CD4-positive, alpha-beta memory T cell (primary cell): ENCODE measurements at places on chromosomes 13 and 19. TPM values are rescaled to one million over a fixed set of nuclear protein-coding genes. Genes with fewer than 3 reads are reported as not detected.

DNA sequence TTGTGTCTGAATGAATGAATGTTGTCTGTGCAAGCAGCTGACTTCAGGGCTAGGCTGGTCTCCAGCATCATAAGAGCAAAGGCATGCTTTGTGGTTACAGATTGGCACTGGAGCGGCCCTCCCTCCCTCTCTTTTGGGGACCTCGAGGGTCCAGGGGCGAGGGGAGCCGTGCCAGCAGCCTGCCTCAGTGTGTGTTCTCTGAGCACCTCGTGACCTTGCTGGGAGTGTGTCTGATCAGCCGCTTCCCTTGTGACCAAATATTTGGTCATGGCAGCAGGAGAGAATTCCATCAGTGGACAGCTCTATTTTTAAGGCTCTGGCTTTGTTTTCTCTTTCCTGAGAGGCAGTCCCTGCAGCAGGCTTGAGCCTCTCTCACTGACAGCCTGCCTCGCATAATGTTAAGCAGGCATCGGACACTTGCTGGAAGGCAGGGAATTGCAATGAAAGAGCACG lies 329.7 kb downstream of the UQCRFS1 start:
- no peak overlapping the region for H3K27ac ChIP-seq
- no peaks in the 10 kb centered on the region for H3K4me1 ChIP-seq
- H3K27me3 ChIP-seq, result no peaks in the 10 kb centered on the region

DNA sequence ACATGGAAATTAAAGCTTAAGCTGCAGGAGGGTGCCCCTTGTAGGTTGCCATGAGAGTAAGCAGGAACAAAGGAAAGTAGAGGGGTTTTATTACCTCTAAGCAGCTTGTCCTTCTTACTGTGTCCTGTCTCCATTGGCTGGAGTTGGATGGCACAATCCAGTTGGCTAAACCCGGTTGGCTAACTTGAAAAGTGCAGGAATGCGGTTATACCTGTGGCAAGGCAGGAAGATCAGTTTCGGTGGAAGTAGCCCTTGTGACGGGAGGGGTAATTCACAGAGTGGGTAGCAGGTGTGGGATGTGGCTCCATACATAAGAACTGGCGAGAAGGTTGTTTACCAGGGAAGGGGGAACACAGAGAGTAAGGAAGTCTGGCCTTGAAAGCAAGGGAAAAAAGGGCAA lies 3.2 kb downstream of the ZNF726 start:
- DNase-seq, result no peak
- no peaks in the 10 kb centered on the region for H3K36me3 ChIP-seq

DNA sequence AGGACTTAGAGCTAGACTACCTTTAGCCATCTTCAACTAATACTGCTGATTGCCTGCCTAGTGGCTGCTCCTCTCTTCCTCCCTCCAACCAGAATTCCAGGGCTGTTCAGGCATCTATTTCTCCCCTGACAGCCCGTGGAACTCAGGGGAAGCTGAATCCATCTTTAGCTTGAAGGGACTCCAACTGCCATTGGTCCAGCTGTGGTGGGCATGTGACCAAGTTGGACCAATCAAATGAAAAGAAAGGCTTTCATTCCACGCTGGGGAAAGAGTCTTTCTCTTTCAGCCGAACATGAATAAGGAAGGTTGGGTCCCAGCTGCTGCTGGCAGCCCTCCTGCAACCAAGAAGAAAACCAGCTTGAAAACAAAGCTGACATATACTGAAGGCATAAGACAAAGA lies 168.5 kb upstream of the OBI1 start:
- H3K36me3 ChIP-seq, result no peaks in the 10 kb centered on the region
- DNase-seq, result no peak
- no peaks in the 10 kb centered on the region for H3K4me1 ChIP-seq
- no peak overlapping the region for H3K27ac ChIP-seq
- no peaks in the 10 kb centered on the region for H3K27me3 ChIP-seq

- peaks cover 40% of the 10 kb centered on the region for H3K4me1 ChIP-seq
- H3K36me3 ChIP-seq, result peaks cover 55% of the 10 kb centered on the region
- peak overlapping the region; percentile 29 for H3K4me3 ChIP-seq
These were observed 38.3 kb downstream of the TMED1 start for GRCh38 chr19:10797541-10798256.

GRCh38 chr19:49906879-49907564 lies 10.3 kb upstream of the IL4I1 start:
- no peak overlapping the region for H3K27ac ChIP-seq
- peaks cover 10% of the 10 kb centered on the region for H3K36me3 ChIP-seq
- H3K4me3 ChIP-seq, result no peak overlapping the region
- no peaks in the 10 kb centered on the region for H3K27me3 ChIP-seq

DNA sequence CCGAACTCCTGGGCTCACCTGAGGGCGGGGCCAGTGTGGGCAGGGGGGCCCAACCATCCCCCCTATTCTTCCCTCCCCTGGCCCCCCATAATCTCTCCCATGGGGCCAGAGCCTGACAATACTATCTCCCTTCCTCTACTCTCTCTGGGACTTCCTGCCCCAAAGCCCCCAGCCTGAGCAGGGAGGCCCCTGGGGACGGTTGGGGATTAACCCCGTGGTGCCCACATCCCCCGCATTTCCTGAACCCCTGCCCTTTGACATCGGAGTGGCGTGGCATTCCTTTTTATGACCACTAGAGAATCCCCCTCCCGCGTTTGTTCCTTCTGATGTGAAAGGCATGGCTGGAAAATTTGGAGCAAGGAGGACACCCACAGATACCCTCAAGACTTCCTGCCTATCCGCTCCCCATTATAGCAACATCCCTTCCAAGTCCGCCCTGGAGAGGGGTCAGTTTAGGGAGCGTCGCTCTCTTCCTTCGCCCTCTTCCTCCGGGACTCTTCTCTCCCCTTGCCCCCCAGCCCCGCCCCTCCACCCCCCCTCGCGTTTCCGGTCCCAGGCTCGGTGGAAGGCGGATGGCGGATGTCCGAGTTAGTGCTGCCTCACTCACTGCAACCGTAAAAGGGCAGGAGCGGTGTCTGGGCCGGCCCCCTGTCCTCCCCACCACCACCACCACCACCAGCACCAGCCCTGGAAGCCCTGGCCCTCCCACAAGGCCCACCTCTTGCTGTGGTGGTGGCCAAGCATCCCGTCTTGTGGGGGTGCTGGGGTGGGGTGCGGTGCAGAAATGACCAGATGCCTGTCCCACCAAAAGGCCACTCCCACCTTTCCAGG lies 1.8 kb downstream of the VASP start:
- no peaks in the 10 kb centered on the region for H3K27me3 ChIP-seq
- peaks cover 57% of the 10 kb centered on the region for H3K4me1 ChIP-seq
- H3K36me3 ChIP-seq, result no peaks in the 10 kb centered on the region
- peak overlapping the region; percentile 90 for H3K27ac ChIP-seq
- no peak for DNase-seq

- no peak overlapping the region for H3K27ac ChIP-seq
- H3K27me3 ChIP-seq, result no peaks in the 10 kb centered on the region
- no peak for DNase-seq
- peaks cover 5% of the 10 kb centered on the region for H3K4me1 ChIP-seq
- H3K36me3 ChIP-seq, result no peaks in the 10 kb centered on the region
These were observed 22.3 kb upstream of the LILRA2 start for GRCh38 chr19:54551293-54551692.

Gene CYP4F2
- not detected for total RNA-seq
